ENCODE measurements at places on chromosomes 6 and 20.

DNA sequence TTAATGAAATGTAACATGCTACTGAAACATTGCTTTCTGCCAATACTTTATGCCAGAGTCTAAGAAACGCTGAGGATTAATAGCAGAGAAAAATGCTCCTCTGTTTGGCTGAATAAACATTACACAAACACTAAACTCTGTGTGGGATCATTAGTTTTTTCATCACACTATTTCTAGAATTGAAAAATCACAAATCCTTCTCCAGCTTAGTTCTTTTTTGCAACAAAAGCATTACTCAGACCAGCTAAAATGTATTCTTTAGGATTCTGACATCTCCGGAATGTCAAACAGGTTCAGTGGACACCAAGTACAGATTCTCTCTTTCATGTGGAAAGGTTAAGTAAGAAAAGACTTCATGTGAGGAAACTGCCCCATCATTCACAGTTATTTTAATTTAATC, 226.9 kb downstream of the SIM1 start:
- no peak for DNase-seq

DNA sequence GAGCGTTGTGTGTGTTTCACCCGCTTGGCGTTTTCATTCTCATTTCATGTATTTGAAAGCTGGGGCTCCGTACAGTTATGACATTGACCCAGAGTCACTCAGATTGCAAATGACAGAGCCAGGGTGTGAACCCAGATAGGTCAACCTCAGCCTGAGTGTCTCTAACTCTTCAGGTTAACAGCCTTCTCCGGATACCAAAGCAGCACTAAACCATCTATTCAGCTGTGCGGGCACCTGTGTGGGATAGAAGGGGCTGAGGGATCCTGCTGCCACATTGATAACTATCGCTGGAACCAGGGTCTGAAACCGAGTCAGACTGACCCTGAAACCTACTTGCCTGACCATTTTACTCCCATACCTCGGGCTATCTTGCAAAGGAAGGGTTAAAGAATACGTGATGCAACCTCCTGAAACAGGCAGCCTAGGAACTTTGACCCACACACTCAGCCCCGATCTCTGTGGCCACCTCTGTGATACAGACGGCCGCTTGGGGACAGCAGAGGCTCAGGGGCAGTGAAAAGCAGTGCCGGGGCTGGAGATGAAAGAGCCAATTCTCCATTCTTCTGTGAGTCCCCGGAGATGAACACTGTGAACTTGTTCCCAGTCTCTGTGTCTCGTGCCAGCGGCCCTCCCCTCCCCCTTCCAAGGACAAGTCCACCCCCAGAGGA, 233.5 kb upstream of the QKI start:
- DNase-seq = no peak

- no peak for DNase-seq
These were observed 29.2 kb downstream of the C6orf58 start for GRCh38 chr6:127606131-127606562.

GRCh38 chr6:165732696-165733488, 69.9 kb upstream of the PDE10A start:
- no peak for DNase-seq

DNA sequence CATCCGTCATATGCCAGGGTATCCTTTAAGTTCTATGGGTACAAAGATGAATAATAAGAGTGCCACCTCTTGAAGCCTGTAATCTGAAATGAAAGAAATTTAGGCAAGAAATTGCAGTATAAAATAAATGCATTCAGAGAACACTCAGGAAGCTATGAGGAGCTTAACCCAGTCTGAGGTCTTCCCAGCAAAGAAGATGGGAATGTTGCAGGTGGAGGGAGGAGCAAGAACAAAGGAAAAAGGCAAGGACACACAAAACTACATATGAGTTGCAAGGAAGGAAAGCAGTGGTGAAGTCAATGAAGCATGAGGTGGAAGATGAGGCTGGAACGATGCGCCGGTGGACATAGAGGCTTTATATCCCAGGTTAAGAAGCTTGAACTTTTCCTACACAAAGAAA, 67.0 kb upstream of the DST start:
- no peak for DNase-seq

DNA sequence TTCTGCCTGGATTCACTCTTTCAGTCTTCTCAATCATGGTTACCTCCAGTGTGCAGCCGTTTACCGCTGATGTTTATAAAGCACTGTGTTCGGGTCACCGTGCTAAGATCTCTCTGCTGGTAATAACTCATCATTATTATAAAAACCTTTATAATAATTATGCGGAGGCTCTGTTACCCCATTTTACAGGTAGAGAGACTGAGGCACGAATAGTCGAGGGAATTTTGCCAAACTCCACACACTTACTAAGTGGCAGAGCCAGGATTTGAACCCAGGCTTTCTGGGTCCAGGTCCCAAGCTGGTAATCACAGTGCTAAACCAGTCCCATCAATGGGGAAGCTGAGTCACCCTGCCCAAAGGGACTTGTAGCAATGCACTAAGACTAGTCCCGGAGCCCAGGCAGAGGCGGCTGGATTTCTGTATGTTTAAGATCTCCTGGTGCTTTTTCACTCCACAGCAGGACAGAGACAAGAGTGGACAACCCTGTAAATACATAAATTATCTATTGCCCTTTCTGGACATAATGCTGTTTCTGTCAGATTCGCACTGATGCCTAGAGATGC, 48.1 kb downstream of the SYNJ2 start:
- no peak for DNase-seq

GRCh38 chr20:62624325-62624690, 18.0 kb upstream of the SLCO4A1 start:
- DNase-seq = no peak

GRCh38 chr6:70474751-70475150, 61.4 kb downstream of the FAM135A start:
- DNase-seq = no peak

DNA sequence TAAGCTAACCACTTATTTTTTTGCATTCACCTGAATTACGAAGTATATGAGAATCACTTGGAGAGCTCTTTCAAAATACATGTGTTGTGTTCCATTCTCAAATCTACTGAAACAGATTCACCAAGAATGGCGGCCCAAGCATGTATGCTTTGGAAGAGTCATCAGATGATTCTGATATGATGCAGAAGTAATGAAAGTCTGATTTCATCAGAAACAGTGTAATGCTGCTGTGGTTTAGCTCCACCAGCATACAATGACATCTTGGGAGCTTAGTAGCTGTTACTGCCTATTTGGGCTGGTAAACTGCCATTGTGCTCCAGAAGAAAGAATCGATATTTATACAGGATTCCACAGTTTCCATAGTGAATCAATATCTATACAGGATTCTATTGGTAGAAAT, 52.9 kb downstream of the UBR2 start:
- DNase-seq = no peak

DNA sequence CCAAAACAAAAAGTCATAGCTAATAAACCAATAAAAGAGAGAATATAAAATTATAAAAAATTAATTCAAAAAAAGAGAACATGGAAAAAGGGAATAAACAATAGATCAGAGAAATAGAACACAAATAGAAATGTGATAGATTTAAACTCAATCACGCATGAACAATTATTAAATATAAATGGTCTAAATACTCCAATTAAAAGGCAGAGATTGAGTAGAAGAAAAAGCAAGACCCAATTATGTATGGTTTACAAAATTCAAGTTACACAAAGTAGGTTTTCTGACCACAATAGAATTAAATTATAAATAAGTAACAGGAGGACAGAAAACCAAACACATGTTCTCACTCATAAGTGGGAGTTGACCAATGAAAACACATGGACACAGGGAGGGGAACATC, 36.4 kb upstream of the MAN1A1 start:
- no peak for DNase-seq

DNA sequence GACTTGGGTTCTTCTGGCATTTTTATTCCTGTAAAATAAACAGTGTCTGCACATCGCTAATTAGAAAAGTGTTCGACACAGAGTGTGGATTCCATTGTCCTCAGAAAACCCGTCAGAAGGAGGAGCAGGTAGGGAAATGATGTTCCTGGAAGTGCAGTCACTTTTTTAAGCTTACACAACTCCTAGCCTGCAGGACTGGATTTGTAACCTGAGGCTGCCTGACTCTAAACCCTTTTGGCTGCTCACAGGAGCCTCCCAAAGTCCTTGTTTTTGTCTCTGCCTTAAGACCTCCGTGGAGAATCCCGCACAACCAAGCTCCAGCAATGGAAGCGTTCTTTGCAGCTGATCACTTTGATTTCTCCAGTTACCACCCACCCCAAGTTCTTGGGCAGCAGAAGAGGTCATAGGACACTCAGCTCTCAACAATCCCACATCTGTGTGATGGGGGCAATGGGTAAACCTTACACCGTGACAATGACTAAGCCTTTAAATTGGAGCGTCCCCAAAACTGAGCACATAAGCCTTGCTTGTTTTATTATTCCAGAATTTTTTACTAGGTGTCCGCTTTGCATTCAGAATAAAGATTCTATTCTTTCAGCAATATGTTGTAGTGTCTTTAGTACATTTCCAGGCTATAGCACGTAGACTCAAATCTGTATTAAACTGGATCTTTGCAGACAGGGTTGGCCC, 227.9 kb downstream of the TBXT start:
- DNase-seq = no peak

DNA sequence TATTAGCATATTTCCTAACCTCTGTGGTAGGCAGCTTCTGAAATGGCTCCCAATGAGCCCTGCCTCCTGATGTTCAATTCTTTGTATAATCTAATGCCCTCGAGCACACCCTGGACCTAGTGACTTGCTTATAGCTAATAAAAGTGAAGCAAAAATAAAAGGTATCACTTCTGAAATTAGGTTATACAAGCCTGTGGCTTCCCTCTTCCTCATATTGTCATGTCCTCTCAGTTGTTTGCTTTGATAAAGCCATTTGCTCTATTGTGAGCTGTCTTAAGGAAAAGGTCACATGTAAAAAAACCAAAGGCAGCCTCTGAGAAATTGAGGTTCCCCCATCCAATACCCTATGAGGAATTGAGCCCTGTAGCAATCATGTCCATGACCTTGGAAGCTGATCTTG, 442.1 kb upstream of the ADGRB3 start:
- DNase-seq = no peak

DNA sequence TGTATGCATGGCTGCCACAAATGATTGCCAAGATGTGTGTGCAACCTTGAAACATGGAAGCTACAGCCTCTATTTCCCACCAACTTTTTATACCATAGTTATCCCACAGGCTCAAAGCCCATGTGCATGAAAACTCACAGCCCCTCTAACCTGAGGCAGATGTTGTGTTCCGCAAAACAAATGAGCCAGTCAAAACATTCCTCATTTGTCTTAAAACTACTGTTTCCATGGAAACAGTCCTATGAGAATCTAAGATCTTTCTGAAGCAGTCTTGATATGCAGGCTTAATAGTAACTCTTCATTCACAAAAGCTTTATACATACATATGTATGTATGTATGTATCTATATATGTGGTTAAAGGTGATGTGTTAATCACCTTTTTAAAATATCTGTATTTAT, 31.2 kb upstream of the MANEA start:
- DNase-seq = no peak

GRCh38 chr6:65110031-65110430, 597.0 kb downstream of the EYS start:
- no peak for DNase-seq

DNA sequence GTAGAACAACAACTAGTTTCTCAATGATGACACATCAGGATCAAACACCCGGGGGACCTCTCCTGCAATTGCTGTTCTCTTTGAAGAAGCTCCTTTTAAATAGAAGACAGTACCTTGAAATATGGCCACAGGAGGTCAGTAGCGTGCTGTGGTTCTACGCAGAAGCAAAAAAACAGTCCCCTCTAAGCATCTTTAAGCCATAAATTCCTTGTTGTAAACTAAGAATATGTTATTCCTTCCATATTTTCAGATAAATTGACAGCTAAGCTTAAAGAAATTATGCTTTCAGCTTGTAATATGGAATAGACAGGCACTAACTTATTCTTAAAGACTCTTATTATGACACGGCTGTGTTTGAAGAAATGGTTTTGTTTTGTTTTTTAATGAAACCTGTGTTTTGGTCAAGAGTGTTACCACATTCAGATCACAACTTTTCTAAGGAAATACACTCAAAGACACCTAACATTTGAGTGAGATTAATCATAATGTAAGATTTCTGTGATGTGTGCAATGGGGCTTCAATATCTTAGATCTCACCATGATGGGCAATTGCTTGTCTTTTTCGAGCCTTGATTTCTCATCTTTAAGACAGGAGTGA, 49.7 kb upstream of the IL20RA start:
- DNase-seq = peak; percentile 25

DNA sequence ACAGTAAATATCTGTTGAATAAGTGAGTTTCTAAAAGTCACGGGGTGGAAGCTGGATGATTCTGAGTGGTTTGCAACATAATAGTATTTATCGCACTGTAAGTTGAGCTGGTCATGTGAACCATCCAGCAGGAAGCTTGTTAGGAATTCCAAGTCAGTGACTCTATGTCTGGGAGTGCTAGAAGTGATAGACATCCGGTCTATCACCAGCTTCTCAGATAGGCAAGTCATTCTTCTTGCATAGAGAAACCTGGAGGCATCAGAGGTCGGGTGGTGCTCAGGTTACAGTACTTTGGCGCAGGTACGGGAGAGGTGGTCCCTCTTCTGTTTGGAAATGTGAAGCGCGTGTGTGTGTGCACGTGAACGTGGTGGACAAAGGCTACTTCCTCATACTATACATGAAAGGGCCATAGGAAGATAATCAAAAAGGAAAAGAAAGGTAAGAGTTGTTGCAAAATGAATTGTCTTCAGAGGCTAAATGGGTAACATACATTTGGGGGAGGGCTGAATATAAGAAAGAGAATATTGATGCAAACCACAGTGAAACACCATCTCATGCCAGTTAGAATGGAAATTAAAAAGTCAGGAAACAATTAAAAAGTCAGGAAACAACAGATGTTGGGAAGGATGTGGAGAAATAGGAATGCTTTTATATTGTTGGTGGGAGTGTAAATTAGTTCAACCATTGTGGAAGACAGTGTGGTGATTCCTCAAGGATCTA, 299.3 kb upstream of the ZFP64 start:
- DNase-seq = no peak

DNA sequence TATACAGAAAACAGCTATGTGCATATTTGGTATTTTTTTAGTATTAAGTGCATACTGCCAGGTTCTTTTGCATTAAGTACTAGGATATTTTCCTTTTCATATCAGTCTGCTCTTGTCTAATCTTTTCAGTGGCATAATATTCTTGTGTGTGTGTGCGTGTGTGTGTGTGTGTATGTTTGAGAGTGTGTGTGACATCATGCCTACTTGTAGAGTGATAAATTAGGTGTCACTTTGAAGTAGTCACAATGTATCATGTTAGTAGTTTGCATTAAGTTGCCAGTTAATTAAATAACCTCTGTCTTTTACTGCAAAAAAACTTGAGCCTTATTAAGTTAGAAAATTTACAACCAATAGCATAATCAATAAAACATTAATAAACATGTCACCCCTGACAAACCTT, 65.3 kb downstream of the CD83 start:
- no peak for DNase-seq

GRCh38 chr6:157128235-157128775, 195.0 kb downstream of the TMEM242 start:
- DNase-seq = no peak

- no peak for DNase-seq
These were observed 253.8 kb upstream of the STXBP5 start for GRCh38 chr6:146950351-146950835.

- DNase-seq = no peak
These were observed 127.9 kb downstream of the NRN1 start for GRCh38 chr6:5878792-5879191.

Measured in stimulated activated CD8-positive, alpha-beta memory T cell treated with anti-CD3 and anti-CD28 coated beads, Interleukin-4, amount 100 ng/mL, for 1 hour (primary cell).